Left kidney (tissue), 8 donors: ENCODE measurements at places on chromosomes 4 and X.

GRCh38 chrX:65720381-65720964 is 53.0 kb downstream of the MSN start:
- no peak for DNase-seq

DNA sequence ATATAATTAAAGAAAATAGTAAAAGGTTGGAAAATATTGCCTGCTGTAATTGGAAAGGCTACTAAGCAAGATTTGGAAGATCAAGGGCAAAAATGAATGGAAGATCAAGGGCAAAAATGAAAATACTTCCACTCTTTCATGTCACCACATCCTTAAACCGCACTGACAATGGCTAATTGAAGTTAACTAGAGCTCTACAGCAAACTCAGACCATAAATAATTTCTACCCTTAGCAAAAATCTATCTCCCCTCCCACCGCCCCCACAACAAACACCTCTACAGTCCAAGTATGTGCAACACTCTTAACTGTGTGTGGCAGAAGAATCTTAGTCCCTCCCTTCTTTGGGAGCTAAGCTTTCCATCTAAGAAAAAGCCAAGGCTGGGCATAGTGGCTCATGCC is 27.1 kb downstream of the ATP11C start:
- DNase-seq: no peak

DNA sequence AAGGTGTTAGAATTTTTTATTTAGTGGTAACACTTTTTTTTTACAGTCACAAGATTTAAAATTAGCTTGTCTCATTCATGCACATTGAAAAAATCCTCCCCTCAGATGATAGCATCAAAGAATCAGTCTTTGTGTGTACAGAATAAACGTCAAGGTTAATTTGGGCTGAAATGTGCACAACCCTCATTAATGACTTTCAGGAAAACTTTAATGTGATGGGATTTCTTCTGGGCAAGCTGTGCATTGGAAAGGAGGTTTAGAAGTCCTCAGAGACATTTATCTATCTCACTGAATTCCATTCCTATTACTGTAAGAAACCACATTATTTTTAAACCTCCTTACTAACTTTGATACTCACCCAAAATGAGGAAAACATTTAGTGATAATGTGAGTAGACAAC is 88.2 kb upstream of the TECRL start:
- DNase-seq: no peak

DNA sequence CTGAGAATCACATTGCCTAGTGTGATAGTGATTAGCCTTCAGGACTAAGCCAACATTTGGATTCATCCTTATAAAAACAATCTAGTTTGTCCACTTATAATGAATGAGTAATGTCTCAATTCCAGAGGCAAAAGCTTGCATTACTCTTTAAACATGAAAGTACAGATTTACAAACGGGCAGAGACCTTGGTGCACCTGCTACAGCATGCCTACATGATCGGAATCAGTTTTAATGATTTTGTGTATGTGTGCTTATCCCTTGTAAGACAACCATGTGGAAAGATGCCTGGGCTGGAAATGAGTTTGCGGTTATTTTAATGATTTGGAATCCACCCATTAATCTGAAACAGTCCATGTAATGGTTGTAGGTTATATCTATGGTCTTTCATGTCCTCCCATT is 572.7 kb downstream of the KLHL13 start:
- DNase-seq: no peak

DNA sequence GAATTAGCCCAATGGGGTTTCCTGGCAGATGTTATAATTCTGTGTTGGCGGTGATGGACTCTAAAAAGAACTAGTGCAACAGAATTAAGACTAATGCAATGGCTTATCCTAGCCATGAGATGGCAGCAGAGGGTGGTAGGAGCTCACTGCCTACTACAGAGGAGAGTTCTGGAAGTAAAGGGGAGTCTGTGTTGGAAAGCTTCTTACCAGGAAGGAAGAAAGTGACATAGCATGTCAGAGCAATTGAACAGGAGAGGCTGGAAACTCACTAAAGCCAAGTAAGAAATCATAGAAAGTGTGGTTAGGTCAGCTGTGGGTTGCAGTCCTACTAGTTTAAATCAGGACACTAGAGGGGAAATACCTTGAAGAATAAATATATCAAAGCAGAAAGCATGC is 6.3 kb upstream of the TRPC5OS start:
- peak; percentile 52 for DNase-seq

DNA sequence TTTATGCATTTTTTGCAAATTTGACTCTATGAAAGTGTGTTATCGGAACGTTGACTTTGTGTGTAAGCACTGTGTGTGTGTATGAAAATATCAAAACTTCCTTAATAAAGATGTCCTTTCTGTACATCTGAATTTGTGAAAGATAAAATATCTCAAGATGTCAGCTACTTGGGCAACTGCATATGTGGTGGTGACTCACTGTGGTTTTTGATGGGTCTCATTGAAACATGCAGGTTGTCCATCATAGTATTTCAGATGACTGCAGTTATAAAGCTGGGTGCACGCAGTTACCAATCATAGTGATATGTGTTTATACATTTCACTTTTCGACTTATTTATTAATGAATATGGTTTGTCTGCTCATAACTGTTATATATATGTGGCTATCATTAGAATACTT is 19.7 kb upstream of the BBS12 start:
- no peak for DNase-seq

- no peak for DNase-seq
These were observed 511.8 kb downstream of the TRAM1L1 start for GRCh38 chr4:116573540-116573939.

DNA sequence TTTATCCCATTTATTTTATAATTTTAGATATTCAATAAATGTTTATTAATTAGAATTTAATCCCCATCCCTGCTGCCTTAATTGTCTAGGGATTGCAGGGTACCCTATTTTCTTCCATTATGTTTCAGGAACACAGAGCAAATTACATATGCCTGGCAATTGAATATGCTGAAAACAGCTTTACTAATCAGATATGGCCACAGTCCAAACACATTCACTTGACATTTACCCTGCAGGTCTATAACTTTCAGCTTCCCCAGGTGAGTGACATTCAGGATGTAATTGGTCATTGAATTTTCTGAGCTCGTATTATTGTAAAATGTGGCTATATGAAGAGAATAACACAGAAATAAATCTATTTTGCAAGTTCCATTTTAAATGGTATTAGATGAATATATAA is 218.7 kb upstream of the NDST4 start:
- no peak for DNase-seq

DNA sequence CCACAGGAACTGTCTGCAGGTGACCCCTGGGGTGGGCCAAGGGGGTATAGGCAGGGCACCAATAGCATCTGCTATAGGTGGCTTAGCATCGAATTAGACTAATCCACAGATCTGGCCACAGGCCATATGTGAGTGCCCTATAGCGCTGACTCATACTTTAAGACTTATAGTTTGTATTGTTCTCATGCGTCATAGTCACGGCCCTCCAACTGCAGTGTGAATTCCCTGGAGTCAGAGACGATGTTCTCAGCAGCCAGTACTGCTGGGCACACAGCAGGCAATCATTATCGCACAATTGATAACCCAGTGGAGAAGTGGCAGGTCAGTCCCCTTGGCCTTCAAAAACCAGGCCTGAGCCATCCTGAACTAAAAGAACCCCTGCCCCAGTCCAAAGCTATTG is 58.1 kb downstream of the ADGRG2 start:
- DNase-seq: no peak

GRCh38 chr4:159433337-159433736 is 330.5 kb downstream of the RAPGEF2 start:
- no peak for DNase-seq

- DNase-seq: no peak
These were observed 1.8 kb downstream of the SEPTIN6 start for GRCh38 chrX:119690921-119691716.
